Activated naive CD4-positive, alpha-beta T cell treated with Interleukin-2 at 50 U/mL for 16 hours (primary cell): ENCODE measurements at places on chromosomes 11 and 22.

DNA sequence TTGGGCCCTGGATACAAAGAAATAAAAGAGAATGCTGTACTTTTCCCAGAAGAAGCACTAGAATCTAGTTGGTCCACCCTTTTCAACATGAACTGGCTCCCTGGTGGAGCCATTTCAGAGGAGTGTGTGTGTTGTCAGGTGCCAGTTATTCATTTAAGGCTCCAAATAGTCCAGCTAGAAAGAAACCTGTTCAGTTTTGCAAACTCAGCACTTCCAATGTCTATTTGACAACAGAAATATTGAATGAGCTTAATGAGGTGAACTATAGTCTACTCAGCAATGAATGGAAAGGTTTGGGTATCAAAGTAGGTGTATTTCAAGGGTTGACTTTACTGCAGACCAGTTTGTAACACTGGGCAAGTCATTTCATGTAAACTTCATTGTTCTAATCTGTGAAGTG is 2.1 kb downstream of the OR8D1 start:
- no peak for DNase-seq

- DNase-seq: no peak
These were observed 33.9 kb downstream of the ARRB1 start for GRCh38 chr11:75317446-75318122.

GRCh38 chr11:131027491-131027890 is 111.2 kb upstream of the SNX19 start:
- no peak for DNase-seq

- no peak for DNase-seq
These were observed 18.5 kb downstream of the ENDOD1 start for GRCh38 chr11:95108159-95108611.

- no peak for DNase-seq
These were observed 80.7 kb downstream of the JRKL start for GRCh38 chr11:96470521-96470920.

GRCh38 chr11:45321669-45322068 is 35.5 kb upstream of the SYT13 start:
- DNase-seq: no peak

DNA sequence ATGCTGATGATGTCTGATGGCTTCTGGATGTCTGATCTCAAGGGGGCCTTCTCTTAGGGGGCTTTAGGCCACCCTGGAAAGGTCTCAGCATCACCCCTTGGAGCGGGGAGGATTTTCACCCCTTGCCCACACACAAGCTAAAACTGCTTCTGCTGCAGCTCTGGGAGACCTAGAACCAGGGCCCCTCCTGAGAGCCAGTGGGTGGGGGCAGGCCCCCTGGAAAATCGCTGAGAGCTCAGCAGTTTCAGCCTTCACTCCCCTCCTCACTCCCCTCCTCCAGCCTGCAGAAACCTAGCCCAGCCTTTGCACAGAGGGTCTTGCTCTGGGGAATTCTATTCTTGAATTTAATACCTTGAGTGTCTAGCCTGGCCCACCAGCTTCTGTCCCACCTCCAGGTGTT is 17.2 kb downstream of the CD6 start:
- no peak for DNase-seq

- no peak for DNase-seq
These were observed 166.8 kb upstream of the NCAM1 start for GRCh38 chr11:112794331-112794846.

DNA sequence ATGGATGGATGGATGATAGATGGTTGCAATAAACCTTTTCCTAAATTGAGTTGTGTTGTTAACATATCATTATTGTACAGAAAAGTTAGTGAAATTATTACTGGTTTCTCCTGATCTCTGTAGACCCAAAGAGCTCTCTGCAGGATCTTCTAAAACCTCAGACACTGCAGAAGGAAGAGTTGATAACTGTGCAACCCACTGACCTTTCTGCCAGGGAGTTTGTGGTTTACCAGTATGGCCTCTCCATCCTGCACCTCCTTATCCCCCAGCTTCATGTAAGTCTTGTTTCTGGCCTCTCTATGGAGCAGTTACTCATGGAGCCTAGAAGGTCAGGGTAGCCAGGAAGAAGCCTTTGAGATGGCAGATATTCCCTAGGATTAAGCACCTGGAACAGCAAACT is 45.6 kb downstream of the BTG4 start:
- DNase-seq: no peak

- no peak for DNase-seq
These were observed 9.0 kb upstream of the SCGB1A1 start for GRCh38 chr11:62409831-62410230.

GRCh38 chr11:69467196-69467595 is 14.3 kb upstream of the LINC01488 start:
- no peak for DNase-seq

DNA sequence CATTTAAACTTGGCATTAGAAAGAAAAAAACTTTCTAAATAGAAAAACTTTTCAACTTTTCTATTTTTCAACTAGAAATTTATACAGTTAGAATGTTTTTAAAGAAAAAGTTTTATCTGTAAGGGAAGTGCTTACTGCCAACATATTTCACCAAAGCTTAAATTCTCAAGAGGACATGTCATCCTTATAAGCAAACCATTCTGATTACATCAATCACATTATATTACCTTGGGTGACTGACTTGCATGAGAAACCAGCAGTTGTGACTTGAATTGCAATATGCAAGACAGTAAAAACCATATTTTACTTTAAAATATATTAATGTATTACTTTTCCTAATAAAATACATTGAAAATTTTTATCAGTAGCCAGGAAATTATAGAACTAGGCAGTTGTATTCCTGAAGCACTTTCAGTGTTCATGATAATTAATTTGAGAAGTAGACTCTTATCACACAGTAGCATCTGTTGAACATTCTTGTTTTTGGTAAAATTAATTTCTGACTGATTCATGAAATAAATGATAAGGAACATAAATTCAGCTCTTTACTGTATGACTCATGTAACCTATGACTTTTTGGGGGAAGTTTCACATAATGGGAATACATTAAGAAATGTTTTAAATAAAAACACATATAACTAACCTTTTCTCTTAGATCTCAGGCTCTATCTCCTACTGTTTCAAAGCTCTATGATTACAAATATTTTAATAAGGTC is 345.0 kb upstream of the CCDC179 start:
- DNase-seq: no peak

GRCh38 chr11:27229511-27230191 is 133.4 kb downstream of the CCDC34 start:
- no peak for DNase-seq

DNA sequence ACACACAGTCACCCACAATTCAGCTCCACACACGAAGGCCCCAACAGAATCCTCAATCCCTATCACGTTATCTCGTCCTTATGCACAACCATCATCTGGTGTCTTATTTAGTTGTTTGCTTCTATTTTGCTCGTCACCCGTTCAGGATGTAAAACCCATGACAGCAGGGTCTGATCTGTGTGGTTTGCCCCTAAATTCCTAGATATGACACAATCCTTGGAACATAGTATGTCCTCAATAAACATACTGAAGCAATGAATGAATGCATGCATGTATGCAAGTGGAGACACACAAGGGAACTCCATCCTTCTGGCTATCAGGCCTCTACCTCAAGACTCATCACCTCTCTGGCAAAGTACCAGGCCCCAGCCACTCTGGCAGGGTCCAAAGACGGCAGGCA is 20.2 kb downstream of the STARD10 start:
- no peak for DNase-seq

DNA sequence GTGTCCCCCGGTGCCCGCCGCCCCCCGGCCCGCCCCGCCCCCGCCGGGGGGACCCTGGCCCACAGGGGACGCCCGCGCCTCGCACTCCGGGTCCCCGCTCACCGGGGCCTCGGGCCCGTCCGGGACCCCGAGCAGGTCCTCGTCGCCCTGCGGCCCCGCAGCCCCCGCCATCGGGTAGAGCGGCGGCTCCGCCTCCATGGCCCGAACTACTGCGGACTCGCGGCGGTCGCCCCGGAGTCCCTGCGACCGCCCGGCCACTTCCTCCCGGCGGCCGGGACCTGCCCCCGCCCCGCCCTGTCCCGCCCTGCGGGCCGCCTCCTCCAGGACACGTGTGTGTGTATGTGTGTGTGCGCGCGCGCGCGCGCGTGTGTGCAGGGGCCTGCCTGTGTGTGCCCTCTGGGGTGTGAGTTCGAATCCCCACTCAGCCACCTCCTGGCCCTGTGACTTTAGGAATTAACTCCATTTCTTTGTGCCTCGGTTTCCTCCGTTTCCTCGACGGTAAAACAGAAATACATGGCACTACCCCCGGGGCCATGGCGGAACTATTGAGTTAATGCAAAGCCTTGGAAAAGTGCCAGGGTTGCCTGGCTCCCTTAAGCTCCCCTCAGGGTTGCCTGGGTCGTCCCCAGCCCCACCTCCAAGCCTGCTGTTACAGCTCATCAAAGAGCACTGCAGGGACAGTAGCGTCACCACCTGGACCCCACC is at the start of gene UNC93B1:
TSS of gene UNC93B1 (minus strand) at position 252 of the 705 bp plus-strand sequence. CDS start at position 198, 54 bp downstream.
- peak; percentile 84 for DNase-seq

- DNase-seq: peak; percentile 23
These were observed 1.1 kb downstream of the SLC43A3 start for GRCh38 chr11:57425565-57426438.

DNA sequence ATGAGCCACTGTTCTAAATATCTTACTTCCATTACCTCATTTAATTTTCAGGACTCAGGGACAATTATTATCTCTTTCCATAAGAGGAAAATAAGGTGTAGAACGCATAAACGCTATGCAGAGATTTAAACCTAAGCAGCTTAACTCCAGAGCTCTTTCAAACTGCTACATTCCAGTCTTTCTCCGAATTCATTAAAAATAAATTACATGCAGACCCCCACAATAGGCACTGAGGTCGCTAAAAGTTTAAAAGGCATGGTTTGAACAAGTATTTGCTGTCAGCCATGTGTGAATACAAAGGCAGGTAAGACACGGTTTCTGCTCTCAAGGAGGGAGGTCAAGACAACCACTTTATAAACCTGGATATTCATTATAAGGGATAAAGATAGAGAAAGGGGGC is 983 bp downstream of the NARS2 start:
- no peak for DNase-seq

DNA sequence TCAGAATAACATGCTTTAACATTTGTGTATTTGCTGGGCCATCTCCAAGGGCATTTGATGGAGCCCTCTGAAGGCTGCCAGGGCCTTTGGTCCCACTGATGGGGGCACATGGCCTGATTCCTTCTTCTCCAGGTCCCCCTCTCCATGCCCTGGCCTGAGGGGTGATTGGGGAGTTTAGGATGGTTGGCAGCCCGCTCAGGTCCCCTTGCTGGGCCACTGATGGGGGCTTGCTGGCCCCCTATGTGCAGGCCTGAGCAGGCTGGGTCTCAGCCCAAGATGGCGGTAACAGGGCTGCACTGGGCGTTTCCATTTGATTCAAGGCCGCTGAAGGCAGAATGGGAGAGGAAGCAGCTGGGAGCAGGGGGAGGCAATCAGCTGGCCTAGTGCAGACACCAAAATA is 113.7 kb upstream of the NECTIN1 start:
- no peak for DNase-seq

GRCh38 chr11:9274499-9275258 is 9.5 kb upstream of the DENND5A start:
- no peak for DNase-seq

DNA sequence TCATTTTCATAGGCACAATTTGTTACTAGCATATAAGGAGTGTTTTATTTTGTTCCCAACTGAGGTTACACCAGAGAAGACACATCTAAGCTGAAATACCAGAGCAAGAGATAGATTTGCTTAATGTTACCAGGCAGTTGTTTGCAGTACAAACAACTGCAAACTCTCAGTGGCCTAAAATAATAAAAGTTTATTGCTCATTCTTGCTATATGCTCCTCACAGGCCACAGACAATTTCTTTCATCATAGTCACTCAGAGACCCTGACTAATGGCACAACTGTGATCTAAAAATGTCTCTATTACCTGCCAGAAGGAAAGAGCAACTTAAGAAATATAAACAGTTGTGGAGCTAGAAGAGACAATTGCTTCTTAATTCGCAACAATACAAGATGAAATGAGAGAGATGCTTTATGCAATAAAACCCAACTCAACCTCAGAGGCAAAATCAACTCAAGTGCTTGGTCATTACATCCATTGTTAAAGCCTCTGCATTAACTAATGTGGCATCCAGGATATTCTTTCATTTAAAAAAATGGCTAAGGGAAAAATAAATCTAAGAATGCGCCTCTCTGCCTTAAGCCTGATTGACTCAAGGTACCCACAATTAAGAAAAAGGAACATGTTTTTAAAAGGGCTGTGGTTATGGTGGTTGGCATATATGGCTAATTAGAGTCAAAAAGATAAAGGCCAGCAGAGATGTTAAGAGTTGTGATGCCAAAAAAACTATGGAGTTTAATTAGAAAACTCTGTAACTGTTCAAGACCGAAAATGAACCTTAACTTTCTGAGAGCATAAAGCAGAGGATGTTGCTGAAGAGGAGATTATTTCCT is 103.7 kb downstream of the CD44 start:
- DNase-seq: no peak

DNA sequence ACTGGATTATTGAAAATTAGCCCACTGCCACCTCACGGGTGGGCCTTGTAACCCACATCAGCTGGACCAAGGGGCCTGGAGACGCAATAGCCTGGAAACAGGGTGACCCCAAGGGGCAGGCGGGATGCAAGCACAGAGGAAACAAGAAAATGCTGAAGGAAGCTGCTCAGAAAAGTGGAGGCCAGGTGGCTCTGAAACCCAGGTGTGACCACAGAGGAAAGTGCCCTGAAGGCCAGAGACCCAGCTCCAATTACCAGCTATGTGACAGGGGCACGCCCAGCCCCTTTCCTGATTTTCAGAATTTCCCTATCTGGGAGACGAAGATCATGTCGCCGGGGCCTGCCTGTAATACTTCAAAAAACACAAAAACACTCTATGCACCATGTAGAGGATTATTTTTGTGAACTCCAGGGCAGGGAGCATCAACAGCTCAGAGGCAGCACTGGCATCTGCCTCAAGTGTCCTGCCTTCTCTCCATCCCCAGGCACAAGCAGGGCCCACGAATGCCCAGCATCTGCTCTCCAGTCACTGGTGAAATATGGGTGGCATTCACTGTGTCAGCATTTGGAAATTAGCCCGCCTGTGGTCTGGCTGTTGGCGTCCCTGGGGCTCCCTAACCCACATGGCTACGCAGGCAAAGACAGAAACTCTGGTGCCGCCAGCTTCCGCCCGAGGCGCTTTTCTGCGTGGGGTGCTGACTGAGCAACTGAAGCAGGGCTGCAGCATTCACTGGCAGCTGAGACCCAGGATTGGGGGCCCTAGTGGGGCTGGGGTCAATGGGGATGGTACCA is 6.3 kb downstream of the KCNJ1 start:
- DNase-seq: no peak

GRCh38 chr22:45546333-45547015 is 43.8 kb downstream of the FBLN1 start:
- no peak for DNase-seq

DNA sequence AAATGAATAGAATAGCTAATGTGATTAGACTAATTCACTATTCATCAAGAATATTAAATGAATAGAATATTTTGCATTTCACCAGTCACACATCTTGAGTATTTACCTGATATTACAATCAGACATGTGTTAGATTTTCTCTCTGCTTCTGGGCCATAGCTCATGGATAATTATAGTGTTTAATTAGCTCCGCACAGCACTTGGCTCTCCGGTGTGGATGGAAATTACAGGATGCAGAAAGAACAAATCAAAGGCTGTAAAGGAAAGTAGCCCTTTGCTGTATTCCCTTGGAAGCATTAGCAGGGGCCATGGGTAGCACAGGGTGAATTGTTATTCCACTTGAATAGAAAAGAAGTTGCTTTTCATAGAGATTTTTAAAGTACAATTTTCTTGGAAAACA is 320.3 kb upstream of the SORL1-AS1 start:
- no peak for DNase-seq

- no peak for DNase-seq
These were observed 10.4 kb downstream of the ZNRF3 start for GRCh38 chr22:28893810-28894209.

- no peak for DNase-seq
These were observed 2.8 kb upstream of the AIFM3 start for GRCh38 chr22:20964090-20964798.
